Activated B cell treated with CpG ODN at 0.5 μM for 24 hours (primary cell): ENCODE measurements at places on chromosomes 11 and 22.
A peak's percentile ranks its signal among the peaks of the same experiment; 100 is the strongest.

DNA sequence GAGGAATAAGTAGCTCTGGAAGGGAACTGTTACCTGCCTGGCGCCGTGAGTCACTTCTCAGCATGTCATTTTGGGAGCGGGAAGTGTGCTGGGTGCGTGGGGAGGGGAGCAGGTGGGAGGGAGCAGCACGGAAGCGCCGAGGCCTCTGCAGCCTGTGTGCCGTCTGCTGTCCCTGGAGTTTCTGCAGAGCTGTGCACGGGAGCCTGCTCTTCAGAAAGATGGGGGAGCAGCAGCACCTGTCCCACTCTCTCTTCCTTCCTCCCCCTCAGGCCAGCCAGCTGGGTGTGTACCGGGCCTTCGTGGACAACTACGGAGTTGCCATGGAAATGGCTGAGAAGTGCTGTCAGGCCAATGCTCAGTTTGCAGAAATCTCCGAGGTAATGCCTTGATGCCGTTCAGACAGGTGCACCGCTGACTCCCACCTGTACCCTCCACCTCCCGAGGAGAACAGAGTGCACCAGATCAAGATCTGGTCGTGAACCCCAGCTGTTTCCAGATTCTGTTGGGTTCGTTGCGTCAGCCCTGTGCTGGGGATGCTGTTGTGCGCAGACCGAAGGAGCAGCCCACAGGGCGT, 87.9 kb downstream of the BCR start:
- no peak for DNase-seq

GRCh38 chr11:67606093-67606491, 644 bp upstream of the NDUFV1 start:
- no peak for DNase-seq

- DNase-seq, result no peak
Measured at GRCh38 chr11:112795142-112795815, 165.9 kb upstream of the NCAM1 start.

- no peak for DNase-seq
Measured at GRCh38 chr11:12087075-12088004, 23.1 kb upstream of the MICAL2 start.

- peak; percentile 45 for DNase-seq
Measured at GRCh38 chr11:65927904-65928397, 8.7 kb downstream of the DRAP1 start.

DNA sequence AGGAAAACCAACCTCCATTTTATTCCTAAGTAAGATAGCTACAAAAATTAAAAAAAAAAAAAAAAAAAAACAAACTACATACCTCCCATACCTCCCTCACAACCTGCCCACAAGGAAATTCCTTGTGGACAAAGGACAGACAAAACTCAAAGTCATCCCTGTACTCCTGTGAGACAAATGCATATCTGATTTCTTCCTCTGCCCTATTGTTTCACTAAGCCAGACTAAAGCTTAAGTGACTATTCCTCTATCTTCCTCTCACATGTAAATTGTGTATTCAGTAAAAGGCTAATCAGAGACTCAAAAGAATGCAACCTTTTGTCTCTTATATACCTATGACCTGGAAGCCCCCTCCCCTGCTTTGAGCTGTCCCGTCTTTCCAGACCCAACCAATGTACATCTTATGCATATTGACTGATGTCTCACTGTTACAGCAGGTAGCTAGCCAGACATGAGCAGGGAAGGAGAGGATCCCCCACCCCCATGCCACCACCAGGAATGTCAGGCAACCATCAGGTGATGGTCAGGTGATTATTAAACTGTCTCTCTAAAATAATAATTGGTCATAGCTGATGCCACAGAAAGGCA, 289.4 kb downstream of the SBF2 start:
- DNase-seq, result no peak

DNA sequence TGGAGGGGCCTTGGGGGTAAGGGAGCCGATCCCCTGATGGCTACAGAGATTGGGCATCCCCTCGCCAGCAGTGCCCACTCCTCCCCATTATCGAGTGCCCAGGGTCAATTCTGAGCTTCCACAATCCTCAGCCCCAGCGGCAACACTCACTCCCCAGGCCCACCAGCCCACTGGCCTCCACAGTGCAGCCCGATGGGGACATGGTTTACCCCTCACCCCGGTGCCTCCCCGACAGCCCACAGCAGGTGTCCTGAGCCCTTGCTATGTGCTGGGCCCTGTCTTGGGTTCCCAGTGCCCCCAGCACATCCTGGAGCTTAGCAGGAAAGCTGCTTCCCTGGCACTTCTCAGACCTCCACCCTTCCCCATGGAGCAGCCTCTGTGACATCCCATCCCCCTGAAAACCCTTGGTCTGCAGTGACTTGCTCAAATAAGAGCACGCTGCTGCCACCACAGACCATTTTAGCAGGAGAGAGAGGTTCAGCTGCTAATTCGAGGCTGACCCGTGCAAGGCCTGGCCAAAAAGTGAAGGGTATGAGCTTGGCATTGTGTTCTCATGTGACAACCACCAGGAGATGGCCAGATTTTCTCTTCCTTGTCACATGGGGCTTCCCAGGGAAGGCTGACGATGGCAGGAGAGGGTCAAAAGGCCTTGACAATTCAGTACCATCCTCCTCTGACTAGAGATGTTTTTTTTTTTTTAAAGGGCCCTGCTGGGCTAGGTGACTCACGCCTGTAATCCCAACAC, 23.6 kb downstream of the KCNJ4 start:
- DNase-seq, result no peak

DNA sequence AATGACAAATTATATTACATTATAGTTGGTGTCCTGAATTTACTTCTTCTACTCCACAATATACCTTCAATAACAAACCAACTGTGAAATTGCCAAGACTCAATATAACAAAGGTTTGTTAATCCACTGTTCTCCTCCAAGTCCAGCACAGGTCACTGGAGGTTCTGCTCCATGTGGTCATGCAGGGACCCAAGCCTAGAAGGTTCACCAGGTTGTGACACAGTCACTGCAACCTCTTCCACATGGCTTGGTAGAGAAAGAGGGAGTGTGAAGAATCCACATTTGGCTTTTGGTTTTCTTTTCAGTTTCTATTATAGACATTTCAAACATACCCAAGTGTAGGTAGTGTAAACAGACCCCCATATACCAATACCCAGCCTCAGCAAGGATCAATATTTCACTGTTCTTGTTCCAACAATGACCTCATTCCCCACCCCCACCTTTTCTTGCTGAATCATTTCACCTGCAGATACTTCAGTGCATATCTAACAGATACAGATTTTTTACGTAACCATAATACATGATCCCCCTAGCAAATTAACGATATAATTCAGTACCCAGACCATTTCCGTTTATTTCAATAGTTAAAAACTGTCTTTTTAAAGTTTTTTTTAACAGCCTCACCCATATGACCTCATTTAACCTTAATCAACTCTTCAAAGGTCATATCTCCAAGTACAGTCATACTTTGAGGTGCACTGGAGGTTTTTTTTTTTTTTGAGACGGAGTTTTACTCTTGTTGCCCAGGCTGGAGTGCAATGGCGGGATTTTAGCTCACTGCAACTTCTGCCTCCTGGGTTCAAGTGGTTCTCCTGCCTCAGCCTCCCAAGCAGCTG, 14.1 kb downstream of the FGF19 start:
- no peak for DNase-seq

- DNase-seq, result no peak
Measured at GRCh38 chr11:36165621-36166397, 123.4 kb downstream of the COMMD9 start.

DNA sequence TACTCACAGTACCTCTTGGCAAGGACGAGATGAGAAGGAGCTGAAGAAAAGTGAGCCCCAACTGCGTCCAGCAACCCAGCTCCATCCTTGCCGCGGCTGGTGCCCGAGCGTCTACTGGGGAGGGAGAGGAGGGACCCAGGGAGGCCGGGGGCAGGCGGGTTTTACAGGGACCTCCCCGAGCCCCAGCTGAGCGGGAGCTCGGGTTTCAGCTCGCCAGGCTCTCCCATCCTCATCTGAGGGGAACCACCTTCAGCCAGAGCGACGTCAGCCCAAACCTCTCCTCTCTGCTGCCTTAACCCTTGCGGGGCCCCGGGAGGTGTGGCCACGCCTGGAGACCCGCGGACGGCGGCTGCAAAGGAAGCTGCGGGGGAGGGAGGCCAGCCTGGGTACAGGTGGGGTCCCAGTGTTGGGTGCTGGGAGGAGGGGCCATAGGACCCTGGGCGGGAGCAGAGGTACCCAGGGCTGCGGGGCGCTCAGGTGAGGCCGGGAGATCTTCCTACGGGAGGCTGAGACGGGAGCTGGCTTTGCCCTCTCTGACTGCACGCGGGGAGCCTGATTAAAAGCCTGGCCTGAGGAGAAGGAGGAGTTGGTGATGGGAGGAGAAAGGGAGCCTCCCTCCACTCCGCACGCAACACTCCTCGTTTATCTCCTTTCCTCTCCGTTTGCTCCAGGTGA, at the start of gene PAMR1:
Gene PAMR1 (minus strand): TSS at position 116 of the 675 bp plus-strand sequence. CDS start 31 bp downstream, at position 85.
- DNase-seq, result no peak

- no peak for DNase-seq
Measured at GRCh38 chr11:123083623-123084029, 21.7 kb upstream of the HSPA8 start.

DNA sequence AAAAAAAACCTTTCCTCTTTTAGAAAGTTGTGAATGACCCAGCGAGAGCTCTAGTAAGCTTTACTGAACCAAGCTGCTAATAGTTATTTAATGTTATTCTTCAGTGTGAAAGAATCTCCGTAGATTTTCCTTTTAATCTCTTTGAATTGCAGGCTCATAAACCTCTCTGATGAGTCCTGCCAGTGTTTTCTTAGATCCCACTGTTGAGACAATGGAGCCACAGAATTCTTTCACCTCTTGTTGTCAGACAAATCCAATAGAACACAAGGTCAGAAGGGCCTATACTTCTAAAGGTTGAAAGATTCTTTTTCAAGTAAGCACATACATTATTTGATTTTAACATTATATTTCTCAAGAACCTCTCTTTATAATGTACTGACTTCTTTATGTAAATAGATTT, 52.2 kb downstream of the DNAJC24 start:
- DNase-seq, result no peak

- no peak for DNase-seq
Measured at GRCh38 chr11:108685419-108686130, 20.7 kb downstream of the DDX10 start.

DNA sequence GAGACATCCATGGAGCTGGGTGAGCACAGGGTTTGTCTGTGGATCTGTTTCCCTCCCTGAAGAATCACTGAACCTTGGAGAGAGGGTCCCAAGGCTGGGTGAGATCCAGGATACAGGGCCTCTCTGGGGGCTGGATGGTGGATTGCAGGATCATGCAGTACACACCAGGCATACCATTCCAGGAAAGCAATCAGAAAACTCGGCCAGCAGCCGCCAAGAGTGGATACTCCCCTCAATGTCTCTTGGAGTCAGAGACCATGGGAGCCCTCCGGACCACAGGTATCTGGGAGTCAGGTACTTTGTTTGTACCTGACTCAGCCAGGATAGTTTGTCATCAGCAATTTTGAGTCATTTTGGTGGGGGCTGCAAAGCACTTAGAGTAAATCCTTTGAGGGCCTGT, 14.6 kb upstream of the SYT13 start:
- no peak for DNase-seq

DNA sequence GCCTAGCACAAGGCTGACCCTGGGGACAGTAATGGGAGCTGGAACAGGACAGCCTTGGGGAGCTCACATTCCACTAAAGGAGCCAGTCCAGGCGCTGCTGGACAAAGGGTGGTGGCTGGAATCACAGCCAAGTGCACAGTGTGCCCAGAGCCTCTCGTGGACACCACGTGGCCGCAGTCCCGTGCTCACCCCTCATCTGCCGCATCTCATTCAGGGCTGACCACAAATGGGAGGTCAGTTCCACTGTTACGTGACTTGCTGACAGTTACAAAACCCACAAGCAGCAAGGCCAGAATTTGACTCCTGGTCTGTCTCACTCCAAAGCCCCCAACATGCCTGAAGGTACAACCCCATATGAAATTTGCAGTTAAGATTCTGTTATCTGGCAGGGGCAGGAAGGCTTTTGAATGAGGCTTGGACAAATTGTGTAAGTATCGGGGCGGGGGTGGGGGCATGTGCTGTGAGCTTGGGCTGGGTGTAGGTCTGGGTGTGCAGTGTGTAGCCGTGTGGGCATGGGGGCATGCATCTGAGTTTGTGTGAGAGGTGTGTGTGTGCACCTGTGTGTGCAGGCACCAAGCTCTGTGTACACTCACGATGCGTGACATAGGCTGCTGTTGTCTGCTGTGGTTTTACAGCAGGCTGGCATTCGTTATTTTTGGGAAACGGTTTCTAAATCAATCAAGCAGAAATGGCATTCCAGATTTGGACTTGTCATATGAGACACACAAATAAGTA, 301.7 kb downstream of the BRD1 start:
- DNase-seq, result no peak

DNA sequence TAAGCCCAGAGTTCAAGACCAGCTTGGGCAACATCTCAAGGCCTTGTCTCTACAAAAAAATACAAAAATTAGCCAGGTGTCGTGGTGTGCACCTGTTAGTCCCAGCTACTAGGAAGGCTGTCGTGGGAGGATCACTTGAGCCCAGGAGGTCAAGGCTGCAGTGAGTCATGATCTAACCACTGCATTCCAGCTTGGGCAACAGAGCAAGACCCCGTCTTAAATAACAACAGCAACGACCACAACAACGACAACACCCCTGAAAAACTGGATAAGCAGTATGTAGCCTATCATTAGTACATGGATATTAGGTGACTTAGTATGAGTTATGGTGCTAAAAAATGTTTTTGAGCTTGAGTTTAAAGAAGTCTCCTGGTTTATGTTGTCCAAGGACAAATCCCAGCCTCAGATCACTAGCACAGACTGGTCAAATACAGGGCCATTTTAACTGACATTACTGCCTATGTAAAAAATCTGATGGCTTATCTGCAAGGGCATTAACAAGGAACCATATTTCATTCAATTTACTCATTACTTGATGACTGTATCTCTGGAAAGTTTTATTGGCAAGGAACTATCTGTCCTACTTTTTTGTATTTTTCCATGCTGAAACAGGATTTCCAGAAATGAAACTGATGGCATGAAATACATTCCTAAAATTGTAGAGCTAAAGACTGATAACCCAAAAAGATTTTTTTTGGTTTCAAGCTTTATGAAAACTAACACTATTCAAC, 23.4 kb downstream of the C2CD3 start:
- no peak for DNase-seq

DNA sequence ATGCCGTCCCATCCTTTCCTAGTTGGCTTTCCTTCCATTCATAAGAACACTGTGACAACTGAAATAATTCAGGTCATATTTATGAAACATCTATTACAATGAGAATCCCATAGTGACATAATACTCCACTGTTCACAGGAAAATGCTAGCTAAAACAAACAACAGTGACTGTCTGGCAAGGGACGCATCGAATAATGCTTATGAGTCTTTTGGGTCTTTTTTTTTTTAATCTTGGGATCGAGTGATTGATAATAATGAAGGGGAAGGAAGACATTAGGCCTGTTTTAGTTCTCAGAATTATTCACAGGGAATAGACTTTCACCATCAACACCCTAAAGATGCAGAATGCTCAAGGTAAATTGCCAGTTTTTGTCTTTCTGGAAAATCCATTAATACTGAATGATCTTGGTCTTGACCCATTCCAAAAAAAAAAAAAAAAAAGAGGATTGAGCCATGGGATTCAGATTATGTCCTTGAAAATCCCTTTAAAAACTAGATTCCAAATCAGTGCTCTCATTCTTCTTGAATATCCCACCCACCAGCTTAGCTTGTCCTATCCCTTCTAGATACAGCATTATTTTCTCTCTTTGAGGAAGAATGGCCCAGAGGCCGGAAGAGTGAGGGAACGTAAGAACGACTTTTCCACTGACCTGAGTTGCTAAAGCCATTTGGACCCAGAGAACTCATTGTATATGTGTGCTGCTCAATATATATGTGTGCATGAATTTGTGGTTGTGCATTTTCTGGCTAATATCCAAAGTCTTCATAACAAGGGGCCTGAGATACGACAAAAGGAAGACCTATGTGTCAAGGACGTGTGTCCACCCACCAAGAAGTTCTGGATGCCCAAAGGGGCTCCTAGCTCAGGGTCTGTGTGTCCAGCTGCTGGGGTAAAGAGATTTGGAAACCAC, 35.2 kb upstream of the CREB3L1 start:
- no peak for DNase-seq
